ENCODE measurements at places on chromosomes 6 and 20. TPM values are rescaled to one million over a fixed set of nuclear protein-coding genes. Genes with fewer than 3 reads are reported as not detected.

TREML1 gene
- polyA plus RNA-seq: not detected

ULBP3 gene
- 1.1 TPM for polyA plus RNA-seq

CST7 gene
- 4.5 TPM for polyA plus RNA-seq

CCND3 gene
- polyA plus RNA-seq: 98.9 TPM

KIF6 gene
- polyA plus RNA-seq: 0.14 TPM

SLC4A11 gene
- polyA plus RNA-seq: 1.8 TPM

SLPI gene
- 1,815 TPM for polyA plus RNA-seq
